ENCODE measurements at places on chromosomes 1 and 21.

DNA sequence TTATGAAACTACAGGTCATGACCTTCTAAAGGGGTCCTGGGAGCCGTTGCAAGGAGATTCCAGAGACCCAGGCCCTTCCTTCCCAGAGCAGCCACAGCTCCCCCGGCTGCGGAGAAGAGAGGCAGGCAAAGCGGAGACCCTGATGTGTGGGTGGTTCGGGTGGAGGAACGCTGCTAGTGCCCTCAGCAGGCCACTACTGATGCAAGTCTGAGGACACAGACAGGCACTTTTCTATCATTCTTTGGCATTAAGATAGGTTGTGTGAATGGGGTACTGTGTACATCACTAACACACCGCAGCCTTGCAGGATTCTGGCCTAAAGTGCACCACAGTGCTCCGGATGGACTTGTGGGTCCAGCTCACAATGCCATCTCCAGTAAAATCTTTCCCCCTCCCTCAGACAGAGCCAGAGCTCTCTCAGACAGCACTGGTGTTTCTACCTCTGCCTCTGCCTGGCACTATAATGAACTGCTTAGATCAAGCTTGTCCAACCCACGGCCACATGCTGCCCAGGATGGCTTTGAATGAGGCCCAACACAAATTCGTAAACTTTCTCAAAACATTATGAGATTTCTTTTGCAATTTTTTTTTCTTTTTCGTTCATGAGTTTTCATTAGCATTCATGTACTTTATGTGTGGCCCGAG, 121.4 kb downstream of the TGFBR3 start:
- DNase-seq = no peak

DNA sequence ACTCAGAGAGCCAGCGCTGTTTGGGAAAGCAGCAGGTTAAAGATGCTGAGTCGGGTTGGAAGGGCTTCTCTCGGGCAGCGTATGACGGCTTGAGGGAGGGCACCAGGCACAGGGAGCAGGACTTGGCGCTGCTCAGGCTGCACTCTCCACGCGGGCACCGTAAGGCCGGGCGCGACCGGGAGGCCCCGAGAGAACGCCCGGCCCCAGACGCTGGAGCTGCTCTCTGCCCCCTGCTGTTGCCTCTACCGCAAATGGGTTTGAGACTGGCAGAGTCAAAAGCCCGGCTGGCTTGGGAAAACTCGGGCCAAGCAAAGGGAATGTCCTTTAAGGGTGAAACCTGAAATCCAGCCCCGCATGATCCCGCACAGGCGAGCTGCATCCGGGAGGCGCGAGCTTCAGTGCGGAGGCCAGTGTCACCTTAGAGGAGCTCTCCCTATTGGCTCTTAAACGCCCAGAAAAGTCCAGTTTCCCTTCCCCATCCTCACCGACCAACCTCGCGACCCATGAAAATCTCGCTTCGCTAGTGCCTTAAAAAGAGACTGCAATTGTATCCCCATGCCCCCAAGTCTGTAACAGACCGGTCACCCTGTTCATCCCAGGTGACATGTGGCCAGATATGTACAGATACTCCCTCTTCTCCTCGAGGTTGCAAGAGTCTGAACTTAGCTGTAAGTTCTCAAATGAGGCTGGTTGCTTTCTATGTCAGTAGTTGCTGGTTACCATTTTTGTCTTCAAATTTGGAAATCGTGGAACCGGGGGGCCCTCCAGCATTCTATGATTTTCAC, 1.1 kb downstream of the PRRX1 start:
- no peak for DNase-seq

- no peak for DNase-seq
Measured at GRCh38 chr1:59703918-59704378, 110.8 kb upstream of the HOOK1 start.

DNA sequence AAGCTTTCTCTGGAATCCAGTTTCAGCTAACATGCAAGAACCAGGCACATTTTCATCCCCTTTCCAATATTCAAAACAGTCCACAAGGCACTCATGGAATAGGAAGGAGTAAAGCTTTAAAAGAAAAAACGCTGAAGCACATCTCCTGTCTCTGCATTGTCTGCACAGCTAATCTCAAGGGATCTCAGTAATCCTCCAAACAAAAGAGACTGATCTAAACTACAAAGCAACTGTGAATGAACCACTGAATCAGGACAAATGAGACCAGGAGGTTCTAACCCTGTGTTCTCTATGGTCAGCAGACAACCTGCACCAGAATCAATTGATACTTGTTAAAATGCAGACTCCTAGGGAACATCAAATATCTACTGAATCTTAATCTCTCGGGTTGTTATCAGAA, 399.0 kb downstream of the HHAT start:
- no peak for DNase-seq

DNA sequence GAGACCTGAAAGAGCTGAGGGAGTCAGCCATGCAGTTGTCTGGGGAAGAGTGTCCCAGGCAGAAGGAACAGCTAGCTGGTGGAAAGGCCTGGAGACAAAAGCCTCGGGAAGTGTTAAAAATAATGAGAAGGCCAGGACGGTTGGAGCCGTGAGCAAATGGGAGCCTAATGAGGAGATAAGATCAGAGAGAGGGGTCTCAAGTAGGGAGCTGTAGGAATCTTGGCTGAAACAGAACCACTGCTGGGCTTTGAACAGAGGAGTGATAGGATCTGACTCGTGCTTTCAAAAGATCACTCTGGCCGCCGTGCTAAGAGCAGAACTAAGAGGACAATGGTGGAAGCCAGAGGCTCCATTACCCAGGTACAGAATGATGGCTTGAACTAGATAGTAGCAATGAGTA, 1.9 kb upstream of the FOXJ3 start:
- DNase-seq = no peak

DNA sequence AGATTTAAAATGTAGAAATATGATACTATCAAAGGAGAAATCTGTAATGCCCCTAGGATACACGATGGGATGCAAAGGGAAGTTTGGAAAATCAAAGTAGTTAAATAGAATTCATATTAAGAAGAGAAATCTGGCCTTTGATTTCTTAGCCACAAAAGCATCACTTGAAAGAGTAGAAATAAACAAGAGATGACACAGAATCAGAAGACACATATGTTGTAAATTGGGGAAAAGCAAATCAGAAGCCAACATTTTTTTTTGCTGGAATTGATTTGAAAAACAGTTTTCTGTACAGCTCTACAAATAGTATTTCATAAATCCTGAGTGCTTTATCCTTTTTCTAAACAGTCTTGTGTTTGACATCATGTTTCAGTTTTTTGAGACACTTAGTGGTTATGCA, 12.4 kb upstream of the TNFSF18 start:
- DNase-seq = no peak

DNA sequence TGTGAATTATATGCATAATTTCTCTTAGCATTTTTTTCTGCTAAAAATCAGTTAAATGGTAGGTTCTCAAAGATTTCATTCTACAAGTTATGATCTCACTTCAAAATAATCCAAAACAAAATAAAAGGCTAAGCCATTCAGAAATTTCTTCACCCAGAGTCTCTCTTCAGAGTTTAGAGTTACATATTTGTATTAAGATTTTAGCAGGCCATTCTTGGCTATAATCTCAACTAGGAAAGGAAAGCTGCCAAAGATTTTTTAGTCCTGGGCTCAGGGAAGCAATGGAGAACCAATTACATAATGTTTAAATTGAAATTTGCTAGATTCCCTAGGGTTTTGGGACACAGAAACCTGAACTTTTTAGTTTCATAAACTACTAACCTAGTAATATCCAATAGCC, 245.0 kb downstream of the USH2A start:
- no peak for DNase-seq

DNA sequence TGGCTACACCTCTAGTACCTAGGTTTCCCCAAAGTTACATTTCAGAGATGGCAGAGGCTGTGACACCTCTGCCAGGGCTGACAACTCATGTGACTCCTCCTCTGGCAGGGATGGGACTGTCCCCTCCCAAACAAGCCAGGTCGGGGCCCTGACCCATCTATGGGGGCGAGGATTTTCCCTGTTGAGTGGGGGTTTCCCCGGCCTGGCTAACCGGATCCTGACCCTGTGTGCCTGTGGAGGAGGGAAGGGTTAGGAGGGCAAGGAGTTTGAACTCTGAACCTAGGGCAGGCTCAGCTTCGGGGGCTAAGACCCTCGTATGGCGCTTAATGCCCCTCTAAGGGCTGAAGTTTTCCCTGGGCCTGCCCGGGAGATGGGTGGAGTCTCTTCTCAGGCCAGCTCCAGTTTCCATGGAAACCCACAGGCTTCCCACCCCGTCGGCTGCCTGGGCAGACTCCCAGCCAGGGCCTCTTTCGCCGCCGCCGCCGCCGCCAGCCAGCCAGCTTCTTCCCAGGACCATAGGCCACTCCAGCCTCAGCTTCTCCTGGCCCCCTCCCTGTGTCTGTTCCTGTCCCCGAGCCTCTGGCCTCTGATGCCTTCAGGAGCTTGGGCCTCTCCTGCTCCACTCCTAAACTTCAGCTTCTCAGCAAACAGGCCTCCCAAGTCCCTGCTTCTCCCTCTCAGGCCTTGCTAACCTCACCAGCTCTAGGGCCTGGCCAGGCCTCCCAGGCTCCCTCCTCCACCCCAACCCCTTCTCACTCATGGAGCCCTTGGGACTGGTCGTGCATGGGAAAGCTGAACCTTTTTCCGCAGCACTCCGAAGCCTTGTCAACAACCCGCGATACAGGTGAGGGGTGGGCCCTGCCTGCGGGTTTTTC, at the start of gene BTBD19:
BTBD19 (plus strand) TSS at position 461 of the 875 bp plus-strand sequence; CDS start at position 759, 298 bp downstream.
- peak; percentile 75 for DNase-seq

GRCh38 chr1:2003541-2004131, at the start of gene CFAP74:
Gene CFAP74 (minus strand): TSS chr1:2003786. CDS start chr1:1990956, 12,830 bp downstream.
- no peak for DNase-seq

- DNase-seq = no peak
Measured at GRCh38 chr1:24567792-24568388, 12.0 kb downstream of the NCMAP start.

DNA sequence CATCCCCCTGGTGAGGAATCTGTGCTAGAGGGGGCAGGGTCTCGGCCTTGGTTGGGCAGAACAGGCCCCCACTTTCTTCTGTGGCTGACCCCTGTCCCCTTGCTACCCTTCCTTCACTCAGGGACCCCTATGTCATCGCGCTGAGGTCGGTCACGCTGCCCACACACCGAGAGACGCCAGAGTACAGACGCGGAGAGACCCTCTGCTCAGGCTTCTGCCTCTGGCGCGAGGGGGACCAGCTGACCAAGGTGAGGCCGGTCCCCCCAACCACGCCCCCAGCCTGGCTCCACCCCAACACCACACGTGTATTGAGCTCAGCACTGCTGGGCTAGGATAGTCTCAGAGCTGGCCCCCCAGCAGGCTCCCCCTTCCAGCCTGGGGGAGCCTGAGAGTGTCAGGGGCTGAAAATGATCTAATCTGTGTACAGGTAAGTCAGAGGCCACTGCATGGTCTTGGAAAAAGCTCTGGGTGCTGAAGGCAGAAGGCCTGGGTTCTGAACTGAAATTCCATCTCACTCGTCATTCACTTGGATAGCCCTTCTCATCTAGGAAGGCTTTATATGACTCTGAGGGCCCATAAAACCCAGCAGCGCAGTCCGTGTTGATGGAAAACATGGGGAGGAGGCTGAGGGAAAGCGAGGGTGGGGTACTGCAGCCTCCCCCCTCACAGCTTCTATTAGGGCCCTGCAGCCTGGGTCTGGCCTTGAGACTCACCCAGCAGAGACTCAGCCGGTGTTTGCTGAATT, 15.3 kb downstream of the FAM151A start:
- no peak for DNase-seq

- DNase-seq = no peak
Measured at GRCh38 chr1:31272369-31272768, 24.2 kb downstream of the SNRNP40 start.

GRCh38 chr1:77375990-77376389, 94.2 kb downstream of the AK5 start:
- no peak for DNase-seq

DNA sequence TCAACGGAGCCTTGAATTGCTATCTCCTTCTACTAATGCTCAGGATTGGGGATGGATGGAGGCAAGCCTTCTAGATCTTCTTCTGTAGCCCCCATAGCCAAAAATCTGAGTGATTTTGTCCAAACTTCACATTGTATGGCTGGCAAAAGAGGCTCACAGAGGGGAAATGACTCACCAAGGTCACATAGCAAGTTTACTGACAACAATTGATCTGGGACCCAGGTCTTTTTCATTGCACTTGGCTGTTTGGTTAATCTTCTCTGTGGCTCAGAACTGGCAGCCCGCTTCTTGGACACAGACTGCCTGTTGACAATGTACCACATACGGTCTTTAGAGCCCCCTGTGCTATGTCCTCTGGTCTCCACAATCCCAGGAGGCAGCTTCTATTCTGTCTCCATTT, 3.0 kb upstream of the LACTBL1 start:
- no peak for DNase-seq
